ENCODE measurements at places on chromosomes 1 and 21. TPM values are rescaled to one million over a fixed set of nuclear protein-coding genes. Genes with fewer than 3 reads are reported as not detected.

PPIAL4G gene
- 0.09 TPM for total RNA-seq

- DNase-seq: no peak
Observed at GRCh38 chr1:105785021-105785420, 1271.5 kb upstream of the PRMT6 start.

GRCh38 chr1:81391125-81391828, 409.5 kb upstream of the ADGRL2 start:
- DNase-seq: no peak

GRCh38 chr1:237219751-237220642, 178.0 kb downstream of the RYR2 start:
- no peak for DNase-seq

GRCh38 chr21:23695443-23695842, 1911.8 kb downstream of the MRPL39 start:
- no peak for DNase-seq

TMPRSS2 gene
- total RNA-seq: 0.99 TPM

GRCh38 chr1:17585266-17585987, 45.9 kb downstream of the ARHGEF10L start:
- DNase-seq: no peak

GRCh38 chr1:55600242-55600641, 385.1 kb upstream of the USP24 start:
- DNase-seq: no peak

DNA sequence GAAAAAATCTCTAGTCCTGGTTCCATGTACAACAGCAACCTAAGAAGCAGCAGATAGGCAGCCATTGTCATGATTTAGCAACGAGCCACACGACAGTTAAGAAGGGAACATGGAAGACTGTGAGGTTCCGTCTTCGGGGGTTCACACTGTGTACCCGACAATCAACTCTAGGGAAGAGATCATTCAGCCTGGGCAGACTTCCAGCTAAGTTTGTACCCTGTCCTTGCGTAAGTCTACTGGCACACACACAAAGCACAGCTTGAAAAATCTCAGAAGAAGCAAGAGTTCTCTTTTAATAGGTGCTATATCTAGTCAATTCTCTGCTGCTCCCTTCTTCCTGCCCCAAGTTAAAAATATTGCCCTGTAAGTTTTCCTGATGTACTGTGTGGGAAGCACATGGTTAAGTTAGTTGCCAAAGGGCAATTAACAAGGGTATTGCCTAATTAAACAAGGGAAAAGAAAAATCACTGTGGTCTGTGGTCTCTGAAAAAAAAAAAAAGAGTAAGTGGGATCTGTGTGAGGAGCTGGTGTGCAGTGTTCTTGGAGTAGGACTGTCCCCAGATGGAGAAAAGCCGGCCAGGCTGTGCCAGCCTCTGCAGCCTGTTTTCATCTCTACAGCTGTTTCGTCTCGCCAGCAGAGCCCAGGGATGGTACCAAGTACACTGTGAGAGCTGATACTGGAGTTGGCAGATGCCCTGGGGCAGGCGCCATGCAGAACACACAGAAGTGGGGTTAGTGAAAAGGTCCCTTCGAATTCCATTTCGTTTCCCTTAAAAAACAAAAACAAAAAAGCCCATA, 6.4 kb upstream of the MYBPHL start:
- no peak for DNase-seq

DNA sequence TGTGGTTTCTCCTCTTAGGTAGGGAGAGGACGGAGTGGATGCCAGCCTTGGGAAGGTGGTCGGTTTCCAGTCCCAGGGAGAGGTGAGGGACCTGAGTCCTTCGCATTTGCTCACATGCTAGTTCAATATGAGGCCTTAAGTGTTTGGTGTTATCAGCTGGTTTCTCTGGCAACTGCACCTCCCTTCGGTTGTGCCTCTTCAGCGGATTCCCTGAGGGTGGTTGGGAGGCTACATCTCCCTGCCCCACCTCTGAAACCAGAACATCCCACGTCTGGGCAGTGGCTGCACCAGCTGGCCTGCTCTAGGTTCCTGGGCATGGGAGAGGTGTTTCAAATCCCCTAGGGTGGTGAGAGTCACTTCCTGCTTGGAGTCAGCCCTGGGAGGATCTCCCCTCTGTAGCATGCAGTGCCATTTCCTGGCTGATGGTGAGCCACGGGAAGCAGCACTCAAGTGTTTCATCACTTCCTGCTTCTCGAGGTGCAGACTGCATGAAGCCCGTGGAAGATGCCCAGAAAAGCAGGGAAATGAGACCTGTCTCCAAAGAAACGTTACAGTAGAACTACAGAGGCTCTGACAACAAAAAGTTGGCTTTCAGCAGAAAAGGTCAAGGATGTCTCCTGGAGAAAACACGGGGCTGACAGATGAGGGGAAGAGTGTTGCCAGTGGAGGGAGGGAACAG, 4.5 kb downstream of the TMEM125 start:
- DNase-seq: no peak

GRCh38 chr21:35829067-35829466, 231.3 kb downstream of the SETD4 start:
- DNase-seq: no peak
